ENCODE measurements at places on chromosomes 3 and 15.
A peak's percentile ranks its signal among the peaks of the same experiment; 100 is the strongest.

GRCh38 chr15:90262426-90262825 is 3.0 kb upstream of the NGRN start:
- no peak for DNase-seq

DNA sequence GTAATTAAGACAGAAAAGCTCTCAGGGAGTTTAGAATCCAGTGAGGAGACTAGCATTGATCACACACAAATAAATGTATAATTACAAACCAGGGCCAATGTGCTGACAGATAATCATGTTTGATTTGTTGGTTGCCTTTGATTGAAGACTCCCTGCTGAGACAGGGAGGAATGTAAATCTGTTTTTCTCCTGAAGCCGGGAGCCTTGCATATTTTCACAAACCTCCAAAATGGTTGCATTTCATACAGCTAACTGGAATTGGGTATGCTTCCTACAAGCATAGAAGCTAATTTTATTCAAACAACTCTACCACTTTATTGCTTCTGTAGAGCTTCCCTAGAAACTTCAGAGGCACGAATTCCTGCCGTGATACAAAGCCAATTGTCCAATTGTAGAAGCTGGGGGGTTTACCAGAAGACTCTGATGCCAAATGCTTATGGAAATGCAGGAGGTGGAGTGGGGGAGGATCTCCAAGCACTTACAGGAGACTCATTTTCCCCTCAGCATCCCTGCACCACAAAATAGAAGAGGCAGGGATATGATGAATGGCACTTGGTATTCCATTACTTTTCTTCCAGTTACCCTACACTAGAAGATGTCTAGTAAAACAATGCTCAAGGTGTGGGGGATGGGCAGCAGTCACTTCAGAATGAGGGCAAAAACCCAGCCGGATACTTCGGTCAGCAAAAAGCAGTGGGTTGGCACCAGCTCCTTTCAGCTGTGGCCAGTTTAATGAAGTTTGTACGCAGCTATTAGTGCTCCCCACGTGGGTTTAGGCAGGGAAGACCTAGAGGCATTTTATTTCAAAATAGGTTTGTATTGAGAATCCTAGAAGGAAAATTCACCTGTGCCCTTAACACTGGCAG is 11.4 kb upstream of the MEX3B start:
- no peak for DNase-seq

DNA sequence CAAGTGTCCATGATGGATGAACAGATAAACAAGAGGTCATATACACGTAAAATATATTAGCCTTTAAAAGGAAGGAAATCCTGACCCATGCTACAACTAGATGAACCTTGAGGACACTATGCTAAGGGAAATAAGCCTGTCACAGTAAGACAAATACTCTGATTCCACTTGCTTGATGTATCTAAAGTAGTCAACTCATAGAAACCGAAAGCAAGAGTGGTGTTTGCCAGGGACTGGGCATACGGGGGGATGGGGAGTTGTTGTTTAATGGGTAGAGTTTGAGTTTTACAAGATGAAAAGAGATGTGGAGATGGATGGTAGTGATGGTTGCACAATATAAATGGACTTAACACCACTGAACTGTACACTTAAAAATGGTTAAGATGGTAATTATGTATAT is 65.4 kb downstream of the C3orf70 start:
- DNase-seq = no peak

DNA sequence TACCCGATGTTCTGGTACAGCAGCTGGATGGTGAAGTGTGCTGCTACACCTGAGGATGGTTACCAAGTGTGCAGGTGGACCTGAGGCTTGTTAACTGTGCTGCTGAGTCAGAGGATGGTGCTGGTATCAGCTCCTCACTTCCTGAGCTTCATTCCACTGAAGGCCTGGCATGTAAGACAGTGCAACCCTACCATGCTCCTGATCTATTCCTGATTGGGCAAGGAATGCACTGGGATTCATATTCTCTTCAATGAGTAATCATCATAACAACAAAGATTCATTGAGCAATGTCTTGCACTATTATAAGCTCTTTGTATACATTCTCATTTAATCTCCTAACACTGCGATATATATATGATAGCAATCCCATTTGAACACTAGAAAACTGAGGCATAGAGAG is 62.9 kb upstream of the THSD4 start:
- no peak for DNase-seq

- no peak for DNase-seq
Observed at GRCh38 chr3:4211610-4212009, 91.6 kb upstream of the SETMAR start.

DNA sequence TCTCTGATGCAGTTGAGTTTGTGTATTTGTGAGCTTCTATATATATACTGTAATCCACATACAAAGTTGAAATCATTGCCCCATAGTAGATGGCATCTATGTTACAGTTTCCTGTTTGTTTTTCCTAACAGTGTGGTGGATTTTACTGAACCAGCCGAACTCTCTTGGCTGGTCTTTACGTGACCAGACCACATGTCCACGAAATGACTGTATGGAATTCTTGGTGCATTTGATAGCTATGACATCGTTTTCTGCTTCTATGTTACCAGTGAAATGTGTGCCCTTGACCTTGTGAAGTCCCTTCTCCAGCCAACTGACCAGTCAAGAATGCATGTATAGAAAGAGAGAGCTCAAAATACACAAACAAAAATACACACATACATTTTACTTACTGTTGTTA is 1.8 kb downstream of the KCNMB2 start:
- no peak for DNase-seq

GRCh38 chr3:61182662-61183061 is 68.6 kb downstream of the FHIT start:
- DNase-seq = no peak

DNA sequence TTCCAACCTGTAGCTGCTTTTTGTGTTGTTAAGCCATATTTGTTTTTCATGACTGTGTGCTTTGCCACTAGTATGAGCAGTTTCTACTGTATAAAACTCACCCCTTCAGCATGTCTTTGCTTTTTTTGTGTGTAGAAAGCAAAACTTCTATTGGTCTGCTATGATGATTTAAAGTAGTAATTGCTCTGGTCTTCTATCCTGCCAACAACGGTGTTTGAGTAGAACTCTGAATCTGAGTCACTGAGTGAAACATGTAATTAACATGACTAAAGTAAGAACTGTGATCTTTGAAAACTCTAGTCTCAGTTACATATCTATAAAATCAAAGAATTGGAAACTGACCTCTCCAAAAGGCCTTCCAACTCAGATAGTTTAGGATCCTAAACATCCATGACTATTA is 133.6 kb downstream of the TPRG1 start:
- no peak for DNase-seq

DNA sequence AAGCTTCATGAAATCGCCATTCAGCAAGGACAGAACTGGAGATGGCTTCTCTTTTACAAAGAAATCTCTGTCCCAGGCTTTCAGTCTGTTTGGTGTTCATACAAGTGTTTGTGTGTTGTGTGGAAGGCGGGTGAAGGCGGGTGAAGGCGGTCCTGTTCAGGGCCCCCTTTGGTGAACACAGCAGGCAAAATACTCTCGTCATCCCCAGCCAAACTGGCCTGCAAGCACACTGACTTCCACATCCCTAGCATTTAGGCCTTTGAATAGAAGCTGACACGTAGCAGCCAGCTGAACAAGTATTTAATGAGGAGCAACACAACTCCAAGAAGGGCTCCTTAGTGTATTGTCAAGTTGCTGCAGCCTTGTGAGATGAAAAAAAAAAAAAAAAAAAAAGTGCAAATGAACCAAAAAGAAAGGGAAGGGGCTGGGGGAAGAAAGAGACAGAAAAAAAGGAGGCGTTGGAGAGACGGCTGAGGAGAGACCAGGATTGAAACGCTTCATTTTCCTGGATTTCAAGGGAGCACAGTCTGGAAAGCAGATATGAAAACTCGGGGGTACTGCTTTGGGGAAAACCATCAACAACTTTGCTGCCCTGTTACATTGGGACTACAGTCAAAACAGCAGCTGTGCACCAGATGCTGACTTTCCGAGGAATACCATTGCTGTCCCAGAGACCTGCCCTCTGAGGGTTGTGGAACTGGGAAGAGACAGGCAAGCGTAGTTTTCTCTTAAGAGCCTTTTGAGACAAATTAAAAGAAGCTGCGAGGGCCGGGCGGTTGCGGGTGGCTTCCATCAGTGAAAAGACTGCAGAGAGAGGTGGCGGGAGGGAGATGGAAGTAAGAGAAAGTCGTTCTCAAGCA is 74.6 kb downstream of the TGFBR2 start:
- DNase-seq = peak; percentile 41

DNA sequence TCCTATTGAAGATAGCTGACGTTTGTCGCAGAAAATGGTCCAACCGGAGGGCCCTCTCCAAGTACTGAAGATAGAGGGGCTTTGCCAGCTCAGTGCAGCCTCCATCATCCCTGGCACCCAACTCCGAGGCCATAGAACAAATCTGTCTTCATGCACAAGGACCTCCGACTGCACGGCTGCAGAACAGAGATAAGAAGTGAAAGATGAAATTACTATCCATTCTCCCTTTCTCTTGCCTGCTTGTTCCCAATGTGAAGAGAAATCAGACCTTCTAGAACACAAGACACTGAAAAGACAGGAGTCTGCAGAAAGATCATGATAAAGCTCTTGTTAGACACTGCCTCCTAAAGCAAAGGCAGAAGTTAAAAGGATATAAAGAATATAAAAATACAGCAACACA is 19.9 kb downstream of the INO80 start:
- DNase-seq = no peak

- no peak for DNase-seq
Observed at GRCh38 chr3:47250309-47251060, 32.1 kb downstream of the KIF9 start.

DNA sequence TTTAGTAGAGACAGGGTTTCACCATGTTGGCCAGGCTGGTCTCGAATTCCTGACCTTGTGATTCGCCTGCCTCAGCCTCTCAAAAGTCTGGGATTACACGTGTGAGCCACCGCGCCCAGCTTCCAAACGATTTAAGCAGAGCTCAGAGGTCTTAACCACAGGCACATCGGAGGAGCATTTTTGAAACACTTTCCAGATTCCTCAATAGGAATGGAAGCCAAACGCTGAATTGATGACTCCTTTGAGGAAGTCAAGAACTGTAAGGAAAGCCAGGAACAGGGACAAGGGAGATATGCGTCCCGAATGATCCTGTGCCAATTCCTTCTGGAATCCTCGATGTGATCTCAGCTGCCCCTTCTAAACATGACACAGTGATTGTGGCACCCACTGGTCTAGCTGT is 40.0 kb downstream of the TRH start:
- peak; percentile 18 for DNase-seq

Data from AG04450 (cell line).